NCI-H510A (cell line): ENCODE measurements at places on chromosomes 13 and 19.
A peak's percentile ranks its signal among the peaks of the same experiment; 100 is the strongest.

- DNase-seq: no peak
Measured at GRCh38 chr19:19434483-19435045, 29.1 kb downstream of the GATAD2A start.

- DNase-seq: no peak
Measured at GRCh38 chr19:35404879-35405622, 34.2 kb downstream of the GPR42 start.

- no peak for DNase-seq
Measured at GRCh38 chr13:91072486-91072885, 275.0 kb upstream of the MIR17HG start.

DNA sequence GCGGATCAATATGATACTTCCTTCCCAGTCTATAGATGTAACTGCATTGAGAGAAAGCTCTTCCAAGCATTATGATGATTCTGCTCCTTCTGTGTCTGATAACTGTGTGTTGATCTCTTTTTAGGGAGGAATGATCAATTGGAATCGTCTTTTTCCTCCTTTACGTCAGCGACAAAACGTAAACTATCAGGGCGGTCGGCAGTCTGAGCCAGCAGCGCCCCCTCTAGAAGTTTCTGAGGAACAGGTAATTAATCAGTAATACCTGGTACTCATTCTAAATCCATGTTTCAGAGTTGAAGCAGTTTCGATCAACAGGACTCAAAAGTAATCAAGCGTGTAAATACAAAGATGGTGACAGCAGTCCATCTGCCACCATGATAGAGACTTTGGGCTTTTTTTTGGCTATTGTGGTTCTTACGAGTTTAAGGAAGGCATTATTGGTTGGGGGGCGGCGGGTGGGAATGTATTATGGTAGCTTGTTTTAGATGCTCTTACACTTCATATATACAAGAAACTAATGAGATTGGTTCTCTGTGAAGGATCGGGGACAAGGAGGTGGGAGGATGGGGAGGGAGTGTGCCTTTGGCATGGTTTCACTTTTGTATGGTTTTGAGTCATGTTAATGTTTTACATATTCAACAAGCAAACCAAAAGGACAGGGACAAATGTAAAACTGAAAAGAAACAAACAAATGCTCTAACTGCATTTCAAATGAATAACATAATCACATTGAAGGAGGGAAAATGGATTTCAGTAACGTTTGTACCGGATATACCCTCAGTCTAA is 60.7 kb upstream of the GPR183 start:
- no peak for DNase-seq

DNA sequence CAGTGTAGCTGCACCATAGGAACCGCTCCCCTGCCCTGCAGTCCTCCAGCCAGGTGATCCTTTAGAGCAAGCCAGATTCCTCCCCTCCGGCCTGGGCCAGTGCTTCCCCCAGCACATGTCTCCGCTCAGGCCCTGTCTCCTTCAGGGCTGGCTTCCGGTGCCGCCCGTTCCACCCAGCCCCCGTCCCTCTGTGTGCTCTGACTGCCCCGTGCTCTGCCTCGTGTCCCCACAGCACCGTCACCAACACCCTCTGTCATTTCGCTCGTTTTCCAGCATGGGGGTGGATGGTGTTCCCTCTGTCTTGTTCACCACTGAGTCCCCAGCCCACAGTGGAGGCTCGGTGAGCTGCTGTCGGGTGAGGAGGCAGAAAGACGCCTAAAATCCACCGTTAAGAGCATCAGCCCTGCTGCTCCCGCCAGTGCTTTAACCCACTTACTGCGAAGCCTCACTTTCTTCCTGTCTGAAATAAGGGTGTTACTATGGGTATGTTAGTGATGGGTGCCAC is 54.5 kb downstream of the TSSK6 start:
- no peak for DNase-seq

DNA sequence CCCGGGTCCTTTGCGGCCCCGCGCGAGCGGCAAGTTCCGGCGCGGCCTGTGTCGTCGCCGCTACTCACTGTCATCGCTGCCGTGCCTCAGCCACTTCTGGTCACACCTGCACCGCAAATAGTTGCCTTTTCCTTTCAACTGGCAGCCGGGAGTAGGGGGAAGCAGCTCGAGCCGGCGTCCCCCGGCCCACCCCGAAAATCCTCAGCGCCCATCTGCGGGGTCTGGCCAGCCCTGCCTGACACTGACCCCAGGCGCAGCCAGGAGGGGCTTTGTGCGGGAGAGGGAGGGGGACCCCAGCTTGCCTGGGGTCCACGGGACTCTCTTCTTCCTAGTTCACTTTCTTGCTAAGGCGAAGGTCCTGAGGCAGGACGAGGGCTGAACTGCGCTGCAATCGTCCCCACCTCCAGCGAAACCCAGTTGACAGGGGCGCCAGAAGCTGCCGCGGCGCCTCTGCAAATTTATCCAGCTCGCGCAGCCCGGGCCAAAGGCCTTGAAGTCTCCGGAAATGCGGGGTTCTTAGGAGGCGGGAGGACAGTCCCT is 1.7 kb downstream of the PDX1 start:
- DNase-seq: no peak

GRCh38 chr13:79361299-79361698 is 44.8 kb downstream of the RBM26 start:
- DNase-seq: no peak

- no peak for DNase-seq
Measured at GRCh38 chr13:48165063-48165462, 67.9 kb upstream of the ITM2B start.

DNA sequence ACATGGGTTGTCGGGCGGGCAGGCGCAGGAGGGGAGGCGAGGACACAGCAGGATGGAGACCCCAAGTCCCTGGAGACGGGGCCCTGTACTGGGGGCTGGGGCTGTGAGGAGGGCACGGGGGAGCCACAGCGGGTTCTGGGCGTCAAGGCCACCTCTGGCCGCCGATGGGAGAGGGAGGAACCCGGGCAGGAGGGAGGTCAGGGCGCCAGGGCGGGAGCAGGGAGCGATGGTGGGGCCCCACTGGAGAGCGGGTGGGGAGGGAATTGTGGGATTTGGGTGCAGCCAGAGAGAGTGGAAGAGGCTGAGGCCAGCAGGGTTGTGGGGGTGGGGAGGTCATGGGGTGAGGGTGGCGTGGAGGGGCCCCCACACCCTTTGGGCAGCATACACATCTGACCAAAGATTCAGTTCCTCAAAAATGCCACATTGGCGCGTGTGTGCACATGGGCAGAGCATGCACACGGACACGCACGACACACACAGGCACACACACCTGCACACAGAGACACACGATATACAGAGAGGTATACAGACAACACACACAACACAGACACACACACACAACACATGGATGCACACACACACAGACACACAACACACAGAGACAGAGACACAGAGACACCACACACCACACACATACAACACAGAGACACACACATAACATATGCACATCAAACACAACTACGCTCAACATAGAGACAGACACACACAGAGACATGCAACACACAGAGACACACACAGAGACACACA is 54.9 kb downstream of the AP1M1 start:
- DNase-seq: no peak

DNA sequence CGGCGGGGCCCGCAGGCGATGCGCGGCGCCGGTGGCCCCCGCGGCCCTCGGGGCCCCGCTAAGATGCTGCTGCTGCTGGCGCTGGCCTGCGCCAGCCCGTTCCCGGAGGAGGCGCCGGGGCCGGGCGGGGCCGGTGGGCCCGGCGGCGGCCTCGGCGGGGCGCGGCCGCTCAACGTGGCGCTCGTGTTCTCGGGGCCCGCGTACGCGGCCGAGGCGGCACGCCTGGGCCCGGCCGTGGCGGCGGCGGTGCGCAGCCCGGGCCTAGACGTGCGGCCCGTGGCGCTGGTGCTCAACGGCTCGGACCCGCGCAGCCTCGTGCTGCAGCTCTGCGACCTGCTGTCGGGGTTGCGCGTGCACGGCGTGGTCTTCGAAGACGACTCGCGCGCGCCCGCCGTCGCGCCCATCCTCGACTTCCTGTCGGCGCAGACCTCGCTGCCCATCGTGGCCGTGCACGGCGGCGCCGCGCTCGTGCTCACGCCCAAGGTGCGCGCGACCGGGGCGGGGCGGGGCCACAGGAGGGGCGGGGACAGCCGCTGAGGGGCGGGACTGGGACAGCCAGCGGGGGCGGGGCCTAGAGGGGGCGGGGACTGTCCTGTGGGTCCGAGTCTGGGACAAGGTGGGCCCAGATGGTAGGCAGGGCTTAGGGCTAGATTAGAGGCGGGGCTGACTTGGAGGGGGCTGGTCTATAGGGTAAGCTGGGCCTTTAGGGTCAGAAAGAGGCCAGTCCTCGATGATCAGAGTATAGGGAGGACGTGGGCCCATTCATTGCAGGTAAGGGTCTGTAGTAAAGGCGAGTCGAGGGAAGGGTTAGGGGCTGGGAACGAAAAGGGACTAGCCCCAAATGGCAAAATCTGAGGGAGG is 5.1 kb downstream of the GRIN2D start:
- DNase-seq: peak; percentile 80

- no peak for DNase-seq
Measured at GRCh38 chr13:60351326-60351725, 45.7 kb upstream of the TDRD3 start.

- peak; percentile 5 for DNase-seq
Measured at GRCh38 chr13:98839856-98840769, 87.6 kb upstream of the SLC15A1 start.

GRCh38 chr13:75180805-75181455 is 301.0 kb downstream of the TBC1D4 start:
- no peak for DNase-seq

DNA sequence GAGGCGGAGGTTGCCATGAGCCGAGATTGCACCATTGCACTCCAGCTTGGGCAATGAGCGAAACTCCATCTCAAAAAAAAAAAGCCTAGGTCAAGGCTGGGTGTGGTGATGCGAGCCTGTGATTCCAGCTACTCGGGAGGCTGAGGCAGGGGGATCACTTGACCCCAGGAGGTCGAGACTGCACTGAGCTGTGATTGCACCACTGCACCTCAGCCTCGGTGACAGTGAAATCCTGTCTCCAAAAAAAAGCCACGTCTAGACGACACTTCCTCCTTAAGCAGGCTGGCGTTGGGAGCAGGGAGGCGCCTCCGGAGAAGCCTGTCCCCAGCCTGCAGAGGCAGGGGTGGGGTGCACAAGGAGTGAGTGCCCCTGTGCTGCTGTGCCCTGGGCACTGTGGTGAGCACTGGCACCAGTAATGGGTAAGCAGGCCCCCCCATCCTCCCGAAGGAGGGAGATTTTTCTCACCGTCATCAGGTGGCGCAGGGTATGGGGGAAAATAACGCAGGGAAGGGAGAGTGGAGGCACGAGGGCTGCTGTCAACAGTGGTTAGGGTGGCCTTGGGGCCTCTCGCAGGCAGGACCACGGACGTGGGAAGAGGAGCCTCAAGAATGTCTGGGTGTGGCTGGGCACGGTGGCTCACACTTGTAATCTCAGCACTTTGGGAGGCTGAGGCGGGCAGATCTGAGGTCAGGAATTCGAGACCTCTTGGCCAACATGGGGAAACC is 706 bp downstream of the P2RY11 start:
- DNase-seq: no peak

- no peak for DNase-seq
Measured at GRCh38 chr19:17495639-17496296, 15.7 kb upstream of the PGLS start.

DNA sequence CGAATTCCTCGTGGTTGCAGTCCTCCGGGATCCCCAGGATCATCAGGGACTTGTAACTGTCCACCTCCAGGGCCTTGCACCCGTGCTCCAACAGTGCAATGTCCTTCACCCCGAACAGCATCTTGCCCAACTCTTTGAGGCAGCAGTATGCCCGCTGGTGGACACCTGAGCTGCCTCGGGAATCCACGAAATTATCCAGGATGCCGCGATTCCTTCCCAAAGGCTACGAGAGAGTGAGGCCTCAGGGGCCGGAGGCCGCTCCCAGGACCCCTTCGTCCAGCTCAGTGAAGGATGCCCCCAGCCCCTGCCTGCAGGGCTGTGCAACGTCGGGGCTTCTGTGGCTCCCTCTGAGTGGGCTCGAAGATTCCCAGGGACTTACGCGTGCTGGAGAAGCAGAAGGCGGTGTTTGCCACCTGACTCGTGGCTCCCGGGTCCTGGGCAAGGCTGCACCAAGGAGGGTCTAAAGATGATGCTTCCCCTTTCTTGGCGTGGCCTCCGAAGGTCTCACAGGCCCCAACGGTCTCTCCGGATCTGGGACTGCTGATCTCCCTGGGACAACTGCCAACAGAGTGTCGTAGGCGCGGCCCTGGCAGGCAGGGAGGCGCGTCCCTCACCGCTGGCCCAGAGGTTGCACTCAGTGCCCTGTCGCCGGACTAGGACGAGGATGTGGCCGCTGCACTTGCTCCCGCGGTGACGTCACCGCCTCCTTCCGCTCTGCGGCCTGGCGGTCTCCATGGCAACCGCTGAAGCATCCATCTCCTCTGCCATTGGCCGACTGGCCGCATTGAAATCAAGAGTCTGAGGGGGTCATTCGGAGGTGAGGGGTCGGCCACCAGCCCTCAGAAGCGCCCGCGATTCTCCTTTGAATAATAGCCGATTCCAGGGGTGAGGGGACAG is at the start of gene PNMA8C:
Gene PNMA8C (minus strand): TSS at position 698 of the 897 bp plus-strand sequence. CDS start 577 bp downstream, at position 121.
- peak; percentile 72 for DNase-seq

GRCh38 chr13:112986946-112987681 is 18.1 kb downstream of the MCF2L start:
- no peak for DNase-seq

DNA sequence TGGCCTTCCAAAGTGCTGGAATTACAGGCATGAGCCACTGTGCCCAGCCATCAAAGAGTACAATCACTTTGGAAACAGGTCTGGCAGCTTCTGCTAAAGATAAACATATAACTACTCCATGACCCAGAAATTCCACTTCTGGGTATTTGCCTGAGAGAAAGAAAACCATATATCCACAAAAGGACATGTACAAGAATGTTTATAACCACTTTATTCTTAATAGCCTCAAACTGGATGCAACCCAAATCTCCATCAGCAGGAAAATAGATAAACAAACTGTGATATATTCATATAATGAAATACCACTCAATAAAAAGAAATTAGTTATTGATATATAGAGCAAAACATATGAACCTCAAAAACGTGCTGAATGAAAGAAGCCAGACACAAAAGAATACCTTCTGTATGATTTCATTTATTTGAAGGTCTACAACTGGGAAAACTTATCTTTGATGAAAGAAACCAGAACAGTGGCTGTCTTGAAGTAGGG is 40.5 kb downstream of the TEX26 start:
- no peak for DNase-seq
